ENCODE measurements at places on chromosomes 3 and 15.

DNA sequence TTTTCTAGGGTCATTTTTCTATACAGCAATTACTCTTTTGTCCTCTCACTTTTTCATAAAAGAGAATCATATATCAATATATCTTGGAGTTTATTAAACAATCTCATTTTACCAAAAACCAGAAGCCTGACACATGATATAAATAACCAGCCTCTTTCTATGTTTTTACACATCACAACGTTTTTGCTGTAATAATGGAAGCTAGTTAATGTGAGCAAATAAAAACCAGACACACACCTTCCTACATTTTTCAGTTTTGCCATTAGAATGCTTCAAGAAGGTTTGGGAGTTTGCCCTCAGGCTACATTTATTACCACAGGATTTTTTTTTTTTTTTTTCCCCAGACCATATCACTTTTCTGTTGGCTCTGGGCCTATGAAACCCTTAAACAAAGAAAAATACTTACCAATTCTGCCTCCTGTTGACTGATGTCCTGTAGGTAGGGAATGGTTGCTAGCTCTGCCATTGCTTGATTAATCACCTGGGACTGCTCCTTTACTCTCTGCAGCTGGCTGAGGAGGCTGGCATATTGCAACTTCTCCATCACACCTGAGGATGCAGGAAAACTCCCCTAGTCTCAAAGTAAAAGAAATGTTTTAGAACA is 165.5 kb downstream of the ECT2 start:
- no peak for DNase-seq

GRCh38 chr3:135865553-135865952 is 100.0 kb upstream of the PPP2R3A start:
- DNase-seq, result no peak

DNA sequence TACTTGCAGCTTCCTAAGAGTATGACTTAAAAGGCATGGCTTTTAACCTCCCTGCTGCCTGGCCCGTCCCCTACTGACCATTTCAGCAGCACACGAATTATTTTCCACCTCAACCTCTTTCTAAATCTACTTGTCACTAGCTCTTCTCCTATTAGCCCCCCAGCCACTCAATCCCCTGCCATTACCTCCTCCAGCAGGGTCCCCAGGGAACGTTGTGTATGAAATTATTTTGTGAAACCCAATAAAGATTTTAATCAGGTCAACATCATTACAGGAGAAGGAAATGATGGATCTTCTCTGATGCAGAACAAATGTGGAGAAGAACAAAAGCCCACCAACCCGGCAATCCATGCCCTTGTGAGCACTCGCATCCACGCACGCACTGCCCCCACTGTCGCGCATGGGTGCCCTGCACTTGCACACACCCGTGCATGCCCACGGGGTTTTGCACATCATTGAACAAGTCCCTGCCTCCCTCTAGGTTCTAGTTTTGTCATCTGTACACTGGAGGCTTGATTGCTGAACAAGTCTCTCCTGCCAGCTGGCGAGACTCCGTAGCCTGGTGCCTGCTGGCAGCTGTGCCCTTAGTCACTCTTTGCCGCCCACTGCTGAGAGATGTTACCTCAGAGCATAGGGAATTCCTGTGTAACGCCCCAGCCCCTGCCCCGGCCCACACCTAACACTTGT is 51.6 kb downstream of the LINGO1 start:
- no peak for DNase-seq

DNA sequence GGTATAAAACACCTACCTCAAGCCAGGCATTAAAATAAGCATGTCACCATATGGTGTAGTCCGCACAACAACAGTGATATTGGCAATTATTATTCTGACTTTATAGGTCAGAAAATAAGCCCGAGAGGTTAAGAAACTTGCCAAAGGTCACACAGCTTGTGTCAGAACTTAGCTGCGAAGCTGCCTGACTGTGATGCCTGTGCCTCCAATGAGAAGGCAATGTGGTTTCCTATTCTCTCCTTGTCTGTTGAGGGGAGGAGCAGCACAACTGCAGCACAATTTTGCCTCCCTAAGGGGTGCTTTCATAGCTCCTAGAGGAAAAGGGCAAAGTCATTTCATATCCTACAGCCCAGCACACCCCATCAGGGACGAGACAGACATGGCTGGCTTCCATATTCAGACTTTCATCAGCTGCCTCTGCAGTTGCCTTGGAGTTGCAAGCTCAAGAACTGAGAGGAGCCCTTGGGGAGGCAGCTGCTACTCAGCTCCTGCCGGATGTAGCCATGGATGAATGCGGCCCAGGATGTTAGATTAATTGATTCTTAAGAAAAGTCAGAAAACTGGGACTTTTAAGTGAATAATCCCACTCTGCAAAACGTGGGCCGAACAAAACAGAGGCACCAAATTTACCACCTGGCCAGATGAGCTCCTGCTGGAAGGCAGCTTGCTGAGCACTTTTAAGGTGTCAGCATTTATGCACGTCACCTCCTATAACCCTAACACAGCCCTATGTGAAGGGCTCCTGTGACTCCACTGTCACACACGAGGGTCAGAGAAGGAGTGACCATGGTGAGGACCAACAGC is 38.5 kb downstream of the MYO5C start:
- no peak for DNase-seq

DNA sequence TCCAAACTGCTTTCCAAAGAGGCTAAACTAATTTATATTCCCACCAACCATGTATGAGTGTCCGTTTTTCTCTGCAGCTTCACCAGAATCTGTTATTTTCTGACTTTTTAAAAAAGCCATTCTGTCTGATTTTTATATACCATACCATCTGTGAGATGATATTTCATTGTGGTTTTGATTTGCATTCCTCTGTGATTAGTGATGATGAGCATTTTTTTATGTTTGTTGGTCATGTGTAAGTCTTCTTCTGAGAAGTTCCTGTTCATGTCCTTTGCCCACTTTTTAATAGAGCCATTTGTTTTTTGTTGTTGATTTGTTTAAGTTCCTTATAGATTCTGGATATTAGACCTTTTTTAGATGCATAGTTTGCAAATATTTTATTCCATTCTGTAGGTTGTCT is 179.4 kb upstream of the ALCAM start:
- no peak for DNase-seq

DNA sequence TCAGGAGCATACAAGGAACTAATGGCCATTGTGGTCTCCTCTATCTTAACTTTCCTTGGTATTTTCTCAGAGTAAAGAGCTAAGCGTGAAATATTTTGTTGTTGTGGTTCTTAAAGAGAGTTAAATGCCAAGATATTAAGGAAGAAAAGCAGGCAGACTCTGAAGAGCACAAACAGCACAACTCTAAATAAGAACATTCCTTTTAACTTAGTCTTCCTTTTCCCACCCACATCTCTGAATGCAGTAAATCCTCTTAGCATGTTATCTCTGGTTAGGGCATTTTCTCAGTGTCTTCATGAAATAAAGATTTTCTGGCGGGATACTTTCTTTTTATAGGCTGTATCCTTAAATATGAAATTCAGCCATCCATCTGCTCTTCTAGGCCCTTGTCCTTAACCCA is 1.5 kb downstream of the GPR87 start:
- DNase-seq, result no peak

DNA sequence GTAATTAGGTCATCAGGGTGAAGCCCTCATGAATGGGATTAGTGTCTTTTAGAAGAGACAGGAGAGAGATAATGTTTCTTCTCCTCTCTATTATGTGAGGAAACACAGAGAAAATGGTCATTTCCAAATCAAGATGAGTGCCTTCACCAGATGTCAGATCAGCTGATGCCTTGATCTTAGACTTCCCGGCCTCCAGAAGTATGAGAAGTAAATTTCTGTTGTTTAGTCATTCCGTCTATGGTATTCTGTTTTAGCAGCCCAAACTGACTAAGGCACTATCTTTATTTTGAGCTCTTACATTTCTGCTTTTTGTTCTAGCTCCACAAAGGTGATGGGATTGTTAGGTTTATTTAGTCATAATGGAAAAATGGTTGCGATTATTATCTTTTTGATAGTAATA is 273.2 kb upstream of the GADL1 start:
- no peak for DNase-seq

GRCh38 chr15:65032801-65033537 is 3.5 kb upstream of the MTFMT start:
- DNase-seq, result no peak

- no peak for DNase-seq
These were observed 866.3 kb downstream of the ROBO2 start for GRCh38 chr3:77906102-77906709.

- no peak for DNase-seq
These were observed 453.0 kb upstream of the CFAP20DC start for GRCh38 chr3:59502806-59503205.

DNA sequence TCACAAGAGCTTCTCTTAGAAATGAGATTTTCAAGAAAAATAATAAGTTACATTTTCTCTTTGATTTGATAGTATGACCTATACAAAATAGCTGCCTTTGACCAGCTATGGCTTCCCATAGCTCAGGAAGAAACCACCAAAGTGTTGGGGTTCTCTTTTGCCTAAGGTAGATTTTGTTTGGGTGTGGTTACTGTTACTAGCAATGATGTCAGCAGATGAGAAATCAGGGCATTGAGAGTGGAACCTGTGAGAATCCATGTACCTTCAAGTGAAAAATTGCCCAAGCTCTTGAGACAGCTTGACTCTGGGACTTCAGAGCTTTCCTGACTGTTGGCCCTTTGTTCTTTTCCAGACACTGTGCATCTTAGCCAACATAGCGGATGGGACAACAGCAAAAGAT is 45.6 kb downstream of the NME9 start:
- no peak for DNase-seq

- DNase-seq, result no peak
These were observed 109.3 kb downstream of the OCA2 start for GRCh38 chr15:27989838-27990237.

Data from ovary (tissue), 10 donors.